Activated naive CD8-positive, alpha-beta T cell treated with anti-CD3 and anti-CD28 coated beads for 36 hours (primary cell): ENCODE measurements at places on chromosomes 13 and 19.
A peak's percentile ranks its signal among the peaks of the same experiment; 100 is the strongest.

GRCh38 chr19:34155686-34156085 is 16.6 kb upstream of the LSM14A start:
- no peak for DNase-seq

GRCh38 chr13:74575729-74576125 is 441.5 kb upstream of the KLF12 start:
- DNase-seq = peak; percentile 60

GRCh38 chr13:72637561-72637960 is 89.9 kb downstream of the MZT1 start:
- DNase-seq = no peak

DNA sequence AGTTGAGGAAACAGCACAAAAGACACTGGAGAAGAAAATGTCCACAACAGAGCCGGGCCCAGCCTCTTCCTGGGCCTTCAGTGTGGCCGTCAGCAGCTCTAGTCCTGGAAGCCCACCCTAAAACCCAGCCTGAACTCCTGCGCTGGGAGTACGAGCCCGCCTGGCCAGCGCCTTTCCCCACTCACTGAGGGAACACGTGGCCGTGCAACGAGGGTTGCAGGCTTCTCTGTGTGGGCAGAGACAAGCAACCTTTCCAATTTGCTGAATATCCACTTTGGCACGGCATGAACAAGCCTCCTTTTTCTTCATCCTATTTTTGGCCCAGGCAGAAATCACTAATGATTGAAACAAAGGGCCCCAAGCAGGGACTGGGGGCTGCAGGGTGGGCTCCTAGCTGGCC is 89.2 kb downstream of the CRYL1 start:
- no peak for DNase-seq

GRCh38 chr13:44096901-44097300 is 217.2 kb downstream of the LACC1 start:
- DNase-seq = no peak
